Activated CD4-positive, alpha-beta T cell treated with anti-CD3 and anti-CD28 coated beads, Interleukin-2, amount 10 ng/mL, durations not matched to agents 7 days and 5 days (primary cell): ENCODE measurements at places on chromosomes 3 and 15. TPM values are rescaled to one million over a fixed set of nuclear protein-coding genes. Genes with fewer than 3 reads are reported as not detected.

DNA sequence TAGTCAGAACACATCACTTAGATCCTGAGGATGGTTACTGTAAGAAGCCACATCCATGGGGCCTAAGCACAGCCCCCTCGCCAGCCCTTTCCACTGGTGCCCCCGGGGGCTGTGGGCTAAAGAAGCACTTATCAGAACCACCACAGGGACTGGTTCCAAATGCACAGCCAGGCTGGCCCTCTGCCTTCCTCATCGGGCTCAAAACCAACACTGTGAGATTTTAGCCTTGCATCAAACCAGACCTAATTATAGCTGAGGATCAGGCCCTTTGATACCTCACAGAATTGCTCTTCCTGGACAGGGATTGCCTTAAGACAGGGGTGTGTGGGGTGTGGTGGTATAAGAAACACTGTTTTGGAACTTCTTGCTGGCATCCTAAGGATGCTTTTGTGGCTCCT lies 23.7 kb downstream of the SRPRB start:
- no peak for DNase-seq
- no peaks in the 10 kb centered on the region for H3K4me1 ChIP-seq
- no peaks in the 10 kb centered on the region for H3K27me3 ChIP-seq
- H3K27ac ChIP-seq: no peak overlapping the region

DNA sequence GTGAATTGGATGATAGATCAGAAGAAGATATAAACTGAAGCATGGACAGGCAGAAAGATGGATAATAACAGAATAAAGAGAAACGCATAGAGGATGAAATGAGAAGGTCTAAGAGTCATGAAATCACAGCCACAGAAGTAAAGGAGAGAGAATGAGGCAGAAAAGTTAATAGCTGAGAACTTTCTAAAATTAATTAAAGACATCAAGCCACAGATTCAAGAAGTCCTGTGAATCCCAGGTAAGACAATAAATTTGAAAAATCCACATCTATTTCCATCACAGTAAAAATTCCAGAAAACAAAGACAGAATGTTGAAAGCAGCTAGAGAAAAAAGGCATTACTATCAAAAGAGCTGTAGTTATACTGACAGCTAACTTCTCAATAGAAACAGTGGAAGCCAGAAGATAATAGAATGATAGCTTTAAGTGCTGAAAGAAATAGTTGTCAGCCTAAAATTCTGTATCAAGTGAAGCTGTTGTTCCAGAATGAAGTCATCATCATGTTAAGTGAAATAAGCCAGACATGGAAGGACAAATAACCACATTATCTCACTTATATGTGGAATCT lies 12.0 kb downstream of the ACVR2B start:
- no peak for DNase-seq
- H3K27me3 ChIP-seq: no peaks in the 10 kb centered on the region
- H3K27ac ChIP-seq: no peak overlapping the region
- H3K4me3 ChIP-seq: no peak overlapping the region
- H3K36me3 ChIP-seq: peaks cover 20% of the 10 kb centered on the region
- H3K4me1 ChIP-seq: no peaks in the 10 kb centered on the region

Gene TYRO3
- total RNA-seq: 1.9 TPM

Gene REC114
- total RNA-seq: not detected

Gene ACKR2
- 0.73 TPM for total RNA-seq

Gene TMC3
- not detected for total RNA-seq

DNA sequence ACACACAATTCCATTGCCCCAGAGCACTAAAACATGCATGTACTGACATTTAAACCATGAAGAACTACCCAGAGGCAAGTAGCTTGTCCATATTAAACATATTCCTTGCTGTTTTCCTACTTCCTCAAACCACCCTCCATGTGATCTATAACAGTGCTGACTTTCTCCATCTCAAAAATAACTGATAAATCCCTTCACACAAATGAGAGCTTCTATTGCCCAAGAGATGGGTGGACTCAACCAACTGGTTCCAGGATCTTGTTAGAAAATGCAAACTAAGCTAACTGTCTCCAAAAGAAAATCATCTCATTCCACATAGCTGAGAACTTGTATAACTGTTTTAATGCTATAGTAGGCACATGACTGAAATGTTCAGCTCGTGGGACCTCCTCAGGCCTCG lies 29.6 kb downstream of the DCLK3 start:
- H3K4me1 ChIP-seq: no peaks in the 10 kb centered on the region
- no peak for DNase-seq
- H3K36me3 ChIP-seq: no peaks in the 10 kb centered on the region
- peaks cover 8% of the 10 kb centered on the region for H3K27me3 ChIP-seq
- no peak overlapping the region for H3K27ac ChIP-seq
- no peak overlapping the region for H3K4me3 ChIP-seq

DNA sequence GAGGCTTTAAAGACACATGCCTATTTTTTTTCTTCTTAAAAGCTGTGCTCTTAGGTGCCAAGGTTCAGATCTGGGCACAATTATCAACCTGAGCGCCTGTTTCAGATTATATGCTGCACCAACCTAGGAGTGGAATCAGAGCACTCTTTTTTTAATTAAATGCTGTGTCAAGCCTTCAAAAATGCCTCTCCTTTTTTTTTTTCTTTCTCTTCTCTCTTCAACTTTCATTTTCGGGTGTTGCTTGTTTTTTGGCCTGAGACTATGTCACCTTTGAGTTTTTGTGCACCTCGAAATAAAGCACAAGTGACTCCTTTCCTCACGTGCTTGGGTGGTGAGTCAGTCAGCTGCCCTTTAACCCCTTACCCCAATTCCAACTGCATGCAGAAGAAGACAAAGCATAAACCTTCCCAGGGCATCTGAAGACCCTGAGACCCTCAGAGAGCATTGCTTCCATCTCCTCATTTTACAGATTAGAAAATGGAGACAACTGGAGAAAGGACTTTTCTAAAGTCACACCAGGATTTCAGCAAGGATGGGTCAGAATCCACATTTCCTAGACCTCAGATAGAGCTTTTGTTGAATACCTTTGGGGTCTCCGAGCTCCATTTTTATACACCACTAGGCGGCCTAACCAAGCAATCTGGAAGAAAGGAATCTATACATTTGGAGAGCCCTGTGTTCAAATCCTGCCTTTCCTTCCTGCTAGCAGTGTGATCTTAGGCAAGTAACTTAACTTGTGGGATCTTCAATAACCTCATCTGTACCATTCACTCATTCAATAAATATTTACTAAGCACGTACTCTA lies 631 bp upstream of the PRICKLE2 start:
- H3K27ac ChIP-seq: no peak overlapping the region
- H3K4me1 ChIP-seq: no peaks in the 10 kb centered on the region
- DNase-seq: no peak
- H3K36me3 ChIP-seq: no peaks in the 10 kb centered on the region
- peaks cover 8% of the 10 kb centered on the region for H3K27me3 ChIP-seq

DNA sequence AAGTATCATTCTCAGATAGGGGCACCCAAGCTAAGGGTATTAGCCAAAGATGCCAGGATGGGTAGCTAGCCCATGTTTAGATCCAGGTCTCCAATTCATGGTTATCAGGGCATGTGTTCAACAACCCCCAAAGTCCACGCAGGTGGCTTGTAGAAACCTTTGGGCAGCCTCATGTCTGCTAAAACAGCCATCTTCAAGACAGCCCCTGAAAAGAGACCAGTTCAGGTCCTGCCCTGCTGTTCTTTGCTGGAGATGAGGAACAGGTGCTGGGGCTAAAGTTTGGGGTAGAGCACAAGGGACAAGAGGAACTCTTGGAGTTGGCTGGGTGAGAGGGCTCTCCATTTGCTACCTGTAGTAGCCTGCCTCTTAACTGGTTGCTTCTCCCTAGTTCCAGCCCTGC lies 4.6 kb downstream of the PPM1M start:
- no peak overlapping the region for H3K4me3 ChIP-seq
- DNase-seq: no peak
- H3K27me3 ChIP-seq: no peaks in the 10 kb centered on the region
- peak overlapping the region; percentile 79 for H3K27ac ChIP-seq
- H3K36me3 ChIP-seq: peaks cover 77% of the 10 kb centered on the region
- H3K4me1 ChIP-seq: peaks cover 82% of the 10 kb centered on the region

Gene DGKG
- not detected for total RNA-seq

GRCh38 chr15:78243058-78243457 lies 8.7 kb upstream of the ACSBG1 start:
- H3K4me3 ChIP-seq: no peak overlapping the region
- H3K36me3 ChIP-seq: no peaks in the 10 kb centered on the region
- peaks cover 2% of the 10 kb centered on the region for H3K4me1 ChIP-seq
- DNase-seq: no peak

Gene CPNE4
- not detected for total RNA-seq

Gene MEIS2
- not detected for total RNA-seq

DNA sequence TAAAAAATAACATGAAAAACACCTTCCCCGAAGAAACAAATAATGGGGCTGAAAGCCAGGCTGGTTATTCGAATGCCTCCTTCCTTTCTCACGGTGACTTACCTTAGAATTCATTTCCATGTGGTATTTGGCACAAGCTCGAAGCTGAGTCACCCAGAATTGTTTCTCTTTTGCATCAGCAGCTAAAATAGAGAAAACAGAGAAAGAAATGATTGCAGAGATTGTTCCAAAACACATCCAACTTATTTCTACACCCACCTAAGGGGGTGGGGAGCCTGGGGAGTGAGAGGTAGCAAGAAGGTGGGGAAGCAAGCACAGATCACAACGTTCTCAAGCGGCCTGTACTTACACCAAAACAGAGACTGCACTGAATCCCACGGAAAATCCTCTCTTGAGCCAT lies 104.7 kb downstream of the OSBPL10 start:
- no peak for DNase-seq
- peaks cover 2% of the 10 kb centered on the region for H3K4me1 ChIP-seq
- H3K4me3 ChIP-seq: no peak overlapping the region
- no peaks in the 10 kb centered on the region for H3K27me3 ChIP-seq

Gene CPLX3
- total RNA-seq: 0.12 TPM

DNA sequence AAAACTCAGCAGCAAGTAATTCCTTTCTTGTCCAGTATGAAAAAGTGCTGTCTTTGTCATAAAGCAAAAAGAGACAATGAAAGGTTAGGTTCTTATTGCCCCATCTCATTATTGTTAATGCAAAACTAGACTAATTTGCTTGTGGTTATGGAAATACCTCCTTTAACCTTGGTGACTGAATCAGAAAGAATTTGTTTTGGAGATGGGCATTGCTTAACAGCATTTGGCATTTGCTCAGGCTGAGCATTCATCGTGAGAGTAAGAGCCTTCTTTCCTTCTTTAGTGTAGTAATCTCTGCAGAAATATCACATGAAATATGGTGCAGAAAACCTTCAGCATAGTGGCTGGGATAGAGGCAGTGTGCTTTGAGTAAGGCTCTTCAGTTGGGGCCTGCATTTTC lies 103.1 kb downstream of the CNTN6 start:
- H3K4me1 ChIP-seq: no peaks in the 10 kb centered on the region
- no peaks in the 10 kb centered on the region for H3K36me3 ChIP-seq
- H3K27me3 ChIP-seq: no peaks in the 10 kb centered on the region
- DNase-seq: no peak
- no peak overlapping the region for H3K4me3 ChIP-seq

Gene ADAMTS7
- 0.10 TPM for total RNA-seq

GRCh38 chr3:10600296-10600714 lies 94.9 kb upstream of the ATP2B2 start:
- H3K4me1 ChIP-seq: peaks cover 33% of the 10 kb centered on the region
- no peak for DNase-seq
- no peak overlapping the region for H3K4me3 ChIP-seq

DNA sequence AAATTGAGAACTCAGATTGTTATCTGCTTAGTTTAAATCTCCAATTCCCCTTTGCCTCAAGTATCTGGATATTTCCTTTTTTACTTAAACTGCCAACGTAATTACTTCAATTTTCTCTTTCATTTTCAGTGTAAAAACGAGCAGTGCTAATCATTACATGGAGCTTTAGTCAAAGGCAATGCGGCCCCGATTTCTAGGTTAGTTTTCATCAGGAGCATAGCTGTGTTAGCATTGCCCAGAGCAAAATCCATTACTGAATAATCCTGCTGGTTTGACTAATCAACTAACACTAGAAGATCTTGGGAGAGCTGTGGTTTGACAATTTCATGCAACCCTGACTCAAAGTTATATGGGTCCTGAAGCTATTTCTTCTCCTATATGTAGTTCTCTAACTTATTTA lies 46.2 kb downstream of the ZPLD1 start:
- H3K36me3 ChIP-seq: no peaks in the 10 kb centered on the region
- peaks cover 1% of the 10 kb centered on the region for H3K27me3 ChIP-seq
- DNase-seq: no peak
- no peak overlapping the region for H3K27ac ChIP-seq
- no peak overlapping the region for H3K4me3 ChIP-seq

Gene CDC25A
- 23.5 TPM for total RNA-seq

Gene P3H2
- not detected for total RNA-seq

- H3K27ac ChIP-seq: no peak overlapping the region
- H3K4me1 ChIP-seq: peaks cover 3% of the 10 kb centered on the region
- peaks cover 42% of the 10 kb centered on the region for H3K36me3 ChIP-seq
- no peak for DNase-seq
- H3K4me3 ChIP-seq: no peak overlapping the region
Measured at GRCh38 chr3:27428446-27428845, 55.7 kb downstream of the SLC4A7 start.

GRCh38 chr3:16884084-16884747 lies 539 bp upstream of the PLCL2 start:
- H3K27ac ChIP-seq: peak overlapping the region; percentile 98
- H3K4me3 ChIP-seq: peak overlapping the region; percentile 92
- peaks cover 10% of the 10 kb centered on the region for H3K27me3 ChIP-seq
- peaks cover 13% of the 10 kb centered on the region for H3K36me3 ChIP-seq

DNA sequence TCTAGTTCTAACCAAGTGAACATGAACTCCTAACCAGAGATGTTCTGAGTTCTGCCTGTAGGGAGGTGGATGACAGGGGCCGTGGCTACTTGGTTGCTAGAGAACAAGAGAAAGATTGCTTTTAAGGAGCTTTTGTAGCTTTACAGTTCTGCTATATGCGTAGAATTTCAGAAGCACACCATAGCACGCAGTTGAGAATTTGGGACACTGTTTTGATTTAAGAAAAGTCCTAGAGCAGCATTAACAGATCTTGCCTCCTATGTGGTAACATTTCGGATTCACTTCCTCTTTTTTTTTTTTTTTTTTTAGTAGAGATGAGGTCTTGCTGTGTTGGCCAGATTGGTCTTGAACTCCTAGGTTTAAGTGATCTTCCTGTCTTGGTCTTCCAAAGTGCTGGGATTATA lies 181.7 kb downstream of the TCF12 start:
- H3K4me1 ChIP-seq: peaks cover 3% of the 10 kb centered on the region
- H3K27me3 ChIP-seq: no peaks in the 10 kb centered on the region
- H3K4me3 ChIP-seq: no peak overlapping the region
- no peak overlapping the region for H3K27ac ChIP-seq

DNA sequence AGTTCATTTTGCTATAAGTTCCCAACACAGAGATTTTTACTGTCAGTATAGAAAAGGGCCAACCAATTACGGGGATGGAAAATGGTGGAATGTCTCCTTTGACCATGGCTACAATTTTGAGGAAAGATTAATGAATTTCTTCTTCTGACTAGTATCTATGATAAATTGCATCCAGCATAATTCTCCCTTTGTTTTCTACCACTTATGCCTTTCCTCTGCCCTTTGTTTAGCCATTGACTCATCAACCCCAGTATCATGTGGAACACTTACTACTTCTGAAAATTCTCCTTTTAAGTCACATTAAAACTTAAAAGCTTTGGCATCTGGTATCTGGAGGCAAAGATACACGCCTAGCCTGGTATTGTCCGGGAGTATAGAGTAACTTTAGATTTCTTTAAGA lies 92.9 kb upstream of the CADPS start:
- no peak overlapping the region for H3K4me3 ChIP-seq
- no peak for DNase-seq
- no peaks in the 10 kb centered on the region for H3K36me3 ChIP-seq
- H3K4me1 ChIP-seq: no peaks in the 10 kb centered on the region
- H3K27me3 ChIP-seq: no peaks in the 10 kb centered on the region
